ENCODE measurements at places on chromosomes 5 and 9. TPM values are rescaled to one million over a fixed set of nuclear protein-coding genes. Genes with fewer than 3 reads are reported as not detected.

Gene AIF1L
- 0.32 TPM for total RNA-seq

Gene SLC35A4
- total RNA-seq: 93.4 TPM

Gene OR1Q1
- not detected for total RNA-seq

Gene PIP5K1B
- 7.0 TPM for total RNA-seq

Gene RGS7BP
- total RNA-seq: not detected

Gene FSTL4
- total RNA-seq: not detected

Gene SH2D3C
- 58.4 TPM for total RNA-seq
